ELR (cell line): ENCODE measurements at places on chromosomes 4 and X.

- DNase-seq = no peak
Observed at GRCh38 chr4:44623676-44624075, 27.7 kb downstream of the YIPF7 start.

- no peak for DNase-seq
Observed at GRCh38 chrX:68838571-68838910, 9.7 kb downstream of the EFNB1 start.

- no peak for DNase-seq
Observed at GRCh38 chr4:4849524-4850193, 9.8 kb upstream of the MSX1 start.

DNA sequence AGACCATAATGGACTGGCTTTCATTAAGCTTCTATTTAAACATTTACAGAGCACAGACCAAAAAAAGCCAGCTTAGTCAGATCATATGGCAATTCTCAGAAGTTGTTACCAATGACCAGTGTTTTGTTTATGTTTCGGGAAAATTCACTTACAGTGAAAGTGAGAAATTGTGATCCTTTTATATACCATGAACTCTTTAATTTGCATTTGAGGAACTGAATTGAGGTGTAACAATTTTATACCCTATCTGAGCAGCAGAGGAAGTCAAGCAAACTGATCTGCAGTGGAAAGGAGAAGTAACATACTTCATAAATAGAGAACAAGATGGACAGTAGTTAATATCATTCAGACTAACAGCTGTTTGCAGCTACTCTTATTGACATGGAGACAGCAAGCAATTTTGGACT lies 97.1 kb downstream of the TMA16 start:
- no peak for DNase-seq

GRCh38 chr4:121191361-121191760 lies 27.2 kb upstream of the TNIP3 start:
- no peak for DNase-seq

DNA sequence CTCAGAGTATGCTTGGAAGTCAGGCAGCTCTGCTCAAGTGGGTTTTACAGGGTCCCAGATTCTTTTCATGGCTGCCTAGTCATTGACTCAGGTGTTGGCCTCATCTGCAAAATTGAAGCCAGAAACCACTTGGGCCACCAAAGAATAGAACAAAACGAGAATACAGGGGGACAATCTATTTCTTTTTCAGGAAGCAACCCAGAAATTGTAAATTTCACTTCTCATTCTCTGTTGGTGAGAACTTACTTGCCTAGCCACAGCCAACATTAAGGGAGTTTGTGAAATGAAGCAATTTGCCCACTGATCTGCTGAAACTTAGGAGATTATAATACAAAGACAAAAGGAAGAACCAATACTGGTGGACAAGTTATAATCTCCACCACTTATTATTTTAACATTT lies 8.6 kb upstream of the TKTL2 start:
- no peak for DNase-seq

DNA sequence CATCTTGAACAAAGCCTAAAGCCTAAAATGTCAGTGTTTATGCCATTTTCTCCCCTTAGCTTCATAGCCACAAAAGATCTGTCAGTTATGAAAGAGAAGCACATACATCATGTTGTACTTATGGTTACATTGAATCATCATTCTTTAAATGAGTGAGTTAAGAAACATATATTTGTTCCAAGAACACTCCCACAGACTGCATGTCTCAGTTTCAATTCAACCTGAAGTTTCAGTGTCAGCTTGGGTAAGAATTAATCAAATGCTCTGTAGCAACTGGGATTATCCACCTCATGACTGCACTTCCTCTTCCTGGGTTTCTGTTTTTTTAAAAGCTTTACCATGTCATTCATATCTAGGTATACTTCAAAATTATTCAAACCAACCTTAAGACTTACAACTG lies 3.9 kb upstream of the TMPRSS11B start:
- DNase-seq = no peak

GRCh38 chr4:86511590-86511989 lies 82.5 kb upstream of the PTPN13 start:
- DNase-seq = no peak

DNA sequence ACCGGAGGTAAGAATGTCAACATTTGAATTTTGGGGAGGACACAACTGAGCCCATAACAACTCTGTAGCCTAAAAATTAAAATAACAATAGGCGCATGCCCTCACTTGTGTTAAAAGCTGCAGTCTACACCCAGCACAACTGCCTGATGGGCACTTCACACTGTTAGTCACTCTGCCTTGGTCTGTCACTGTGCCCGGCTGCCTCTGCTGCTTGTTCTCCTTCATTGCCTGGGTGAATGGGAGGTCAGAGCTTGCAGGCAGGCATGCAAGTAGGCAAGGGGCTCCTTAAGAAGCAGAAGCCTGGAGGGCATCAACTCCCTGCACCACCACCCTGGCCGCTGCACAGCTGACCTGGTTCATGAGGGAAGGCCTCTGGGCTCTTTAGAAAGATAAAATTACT lies 374.8 kb downstream of the MID1IP1 start:
- DNase-seq = no peak

- no peak for DNase-seq
Observed at GRCh38 chr4:79578606-79579005, 170.6 kb upstream of the GK2 start.

DNA sequence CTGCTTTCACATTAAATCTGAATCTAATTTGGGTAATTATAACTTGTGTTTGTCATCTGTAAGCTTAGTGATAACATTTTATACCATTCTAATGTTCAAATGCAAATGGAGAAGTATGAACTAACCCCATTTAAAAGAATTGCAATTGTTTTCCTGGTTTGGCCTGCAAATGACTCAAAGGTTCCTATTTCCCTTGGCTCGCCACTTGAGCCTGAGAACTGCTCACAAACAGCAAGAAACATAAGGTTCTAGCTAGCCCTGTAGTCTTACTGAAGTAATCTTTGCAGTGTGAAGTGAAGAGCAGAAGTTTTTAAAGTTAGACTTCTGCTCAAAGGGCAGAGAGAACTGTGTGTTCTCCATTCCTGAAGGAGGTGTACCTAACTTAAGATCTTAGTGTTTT lies 27.2 kb downstream of the UPRT start:
- no peak for DNase-seq

- DNase-seq = peak; percentile 52
Observed at GRCh38 chr4:14000091-14000814, 372.7 kb upstream of the BOD1L1 start.

- peak; percentile 4 for DNase-seq
Observed at GRCh38 chr4:6509587-6509986, 37.2 kb upstream of the PPP2R2C start.

- DNase-seq = no peak
Observed at GRCh38 chr4:134567461-134567860, 365.9 kb upstream of the PABPC4L start.

GRCh38 chrX:133375615-133376340 lies 39.5 kb downstream of the GPC4 start:
- no peak for DNase-seq

GRCh38 chr4:144350706-144351105 lies 210.2 kb upstream of the GYPA start:
- DNase-seq = peak; percentile 23

- peak; percentile 18 for DNase-seq
Observed at GRCh38 chrX:38271154-38271716, 50.6 kb upstream of the SRPX start.

- peak; percentile 90 for DNase-seq
Observed at GRCh38 chrX:53211391-53211978, 13.5 kb downstream of the KDM5C start.

- DNase-seq = peak; percentile 15
Observed at GRCh38 chr4:61619528-61619927, 419.4 kb downstream of the ADGRL3 start.

DNA sequence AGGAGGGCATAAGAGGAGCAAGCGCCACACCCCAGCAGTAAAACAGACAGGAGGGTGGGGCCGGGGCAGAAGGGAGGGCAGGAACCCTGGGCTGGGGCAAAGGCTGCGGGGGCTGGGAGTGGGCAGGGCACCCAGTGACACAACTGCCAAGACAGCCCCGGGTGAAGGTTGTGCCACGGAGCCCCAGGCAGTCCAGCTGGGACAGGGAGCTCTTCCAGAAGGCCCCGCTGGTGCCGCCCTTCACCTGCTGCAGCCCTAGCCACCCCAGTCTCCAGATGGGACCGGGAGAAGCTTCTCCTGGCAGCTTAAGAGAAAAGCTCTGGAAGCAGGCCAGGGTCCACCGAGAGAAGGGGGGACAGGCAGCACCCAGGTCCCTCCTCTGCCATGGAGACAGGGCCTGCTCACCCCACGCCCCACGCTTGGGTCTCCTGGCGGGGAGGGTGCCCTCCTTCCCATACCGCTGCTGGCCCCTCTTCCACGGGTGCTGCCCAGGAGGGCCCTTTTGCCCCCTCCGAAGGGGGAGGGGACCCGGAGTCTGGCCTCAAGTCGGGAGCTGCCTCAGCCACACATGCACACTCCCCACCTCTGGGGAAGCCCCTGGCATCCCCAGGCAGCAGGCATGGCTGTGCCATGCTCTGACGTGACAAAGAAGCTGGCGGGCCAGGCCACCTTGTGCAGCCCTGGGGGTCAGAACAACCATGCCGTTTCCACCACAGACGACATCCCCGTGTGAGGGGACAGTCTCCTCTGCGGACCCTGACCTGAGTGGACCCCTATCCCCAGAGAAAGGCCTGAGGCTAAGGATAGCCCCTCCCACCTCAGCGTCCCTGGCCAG lies 1.5 kb downstream of the DGKQ start:
- DNase-seq = no peak

- no peak for DNase-seq
Observed at GRCh38 chr4:84973856-84974255, 7.4 kb upstream of the WDFY3 start.

DNA sequence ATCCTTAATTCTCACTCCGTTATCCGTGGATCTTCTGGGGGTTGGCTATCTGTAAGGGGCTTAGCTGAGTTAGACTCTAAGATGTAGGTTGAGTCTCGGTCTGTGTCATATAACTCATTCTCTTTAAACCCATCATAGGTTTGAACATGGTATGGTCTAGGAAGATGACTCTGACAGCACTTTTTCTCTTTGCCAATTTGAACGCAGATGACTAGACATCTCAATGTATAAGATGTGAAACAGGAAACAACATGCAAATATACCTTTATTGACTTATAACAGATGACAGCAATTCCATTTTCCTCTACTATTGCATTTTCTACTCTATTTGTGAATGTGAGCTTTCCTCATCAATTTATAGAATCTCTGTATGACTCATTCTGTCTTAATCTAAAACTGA lies 634.8 kb upstream of the MAGEB2 start:
- no peak for DNase-seq

DNA sequence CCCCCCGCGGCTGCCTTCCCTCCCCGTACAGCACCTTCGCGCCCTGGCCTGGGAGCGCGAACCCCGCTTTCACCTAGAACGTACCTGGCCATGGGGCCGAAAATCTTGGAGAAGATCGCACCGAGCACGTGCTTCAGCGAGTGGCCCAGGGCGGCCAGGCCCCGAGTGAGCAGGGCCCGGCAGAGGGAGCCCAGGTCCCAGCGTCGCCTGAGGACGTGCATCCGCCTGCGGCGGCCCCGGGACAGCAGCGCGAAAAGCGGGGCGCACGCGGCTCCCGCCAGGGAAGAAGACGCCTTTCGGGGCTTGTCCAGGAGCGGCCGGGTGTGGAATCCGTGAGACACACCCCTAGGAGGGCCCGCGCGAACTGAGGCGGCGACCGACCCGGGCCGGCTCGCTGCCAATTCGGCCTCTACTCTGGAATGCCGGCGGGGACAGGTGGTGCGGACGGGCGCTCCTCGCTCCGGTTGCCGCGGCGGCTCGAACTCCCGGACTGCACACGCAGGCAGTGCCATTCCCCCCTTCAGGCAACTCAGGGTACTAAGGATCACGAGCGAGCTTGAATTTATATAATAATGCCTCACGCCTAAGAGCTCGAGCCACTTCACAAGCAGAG lies at the start of gene HS6ST2:
Gene HS6ST2 (minus strand): TSS at position 539 of the 613 bp plus-strand sequence.
- no peak for DNase-seq

DNA sequence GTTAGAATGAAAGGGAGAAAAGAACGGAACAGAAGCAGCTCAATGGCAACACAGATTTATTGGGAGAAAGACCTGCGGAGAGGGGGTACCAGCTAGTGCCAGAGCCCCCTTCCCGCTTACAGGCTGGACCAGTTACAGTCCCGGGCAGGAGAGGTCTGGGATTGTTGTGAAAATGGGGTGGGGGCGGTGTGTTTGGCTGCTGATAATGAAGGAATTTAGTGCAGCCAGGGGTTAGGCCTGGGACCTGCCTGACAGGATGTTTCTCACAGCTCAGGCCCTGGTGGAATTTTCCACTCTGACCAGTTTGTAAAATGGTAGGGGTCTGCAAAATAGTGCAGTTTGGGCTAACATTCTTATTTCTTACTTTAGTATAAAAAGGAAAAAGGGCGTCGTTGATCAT lies 75.4 kb upstream of the SPIN4 start:
- no peak for DNase-seq

GRCh38 chr4:38930204-38930603 lies 62.6 kb downstream of the FAM114A1 start:
- no peak for DNase-seq

- DNase-seq = peak; percentile 42
Observed at GRCh38 chr4:151184523-151185458, 85.4 kb downstream of the RPS3A start.

DNA sequence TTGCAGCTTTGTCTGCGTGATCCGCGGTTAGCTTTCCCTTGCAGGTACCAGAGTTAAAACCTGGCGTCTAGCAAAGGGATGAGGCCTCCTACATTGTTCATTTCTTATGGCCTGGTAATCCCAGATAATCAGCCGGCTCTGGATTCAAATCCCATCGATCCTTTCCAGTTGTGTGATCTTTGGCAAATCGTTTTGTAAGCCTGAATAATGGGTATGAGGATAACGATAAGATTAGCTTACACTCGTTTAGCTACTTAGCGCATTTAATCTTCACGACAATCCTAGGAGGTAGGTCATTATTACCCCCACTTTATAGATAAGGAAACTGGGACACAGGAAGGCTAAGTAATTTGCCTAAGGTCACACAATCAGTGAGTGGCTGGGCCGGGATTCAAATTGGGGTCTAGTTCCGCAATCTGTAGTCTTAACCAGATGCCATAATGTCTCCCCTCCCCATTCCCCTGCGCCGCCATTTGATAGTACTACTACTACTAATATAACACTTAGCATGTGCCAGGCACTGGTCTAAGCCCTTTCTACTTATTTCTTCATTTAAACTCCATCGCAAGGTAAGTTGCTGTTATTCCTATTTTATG lies 1.7 kb upstream of the UBA1 start:
- DNase-seq = no peak

DNA sequence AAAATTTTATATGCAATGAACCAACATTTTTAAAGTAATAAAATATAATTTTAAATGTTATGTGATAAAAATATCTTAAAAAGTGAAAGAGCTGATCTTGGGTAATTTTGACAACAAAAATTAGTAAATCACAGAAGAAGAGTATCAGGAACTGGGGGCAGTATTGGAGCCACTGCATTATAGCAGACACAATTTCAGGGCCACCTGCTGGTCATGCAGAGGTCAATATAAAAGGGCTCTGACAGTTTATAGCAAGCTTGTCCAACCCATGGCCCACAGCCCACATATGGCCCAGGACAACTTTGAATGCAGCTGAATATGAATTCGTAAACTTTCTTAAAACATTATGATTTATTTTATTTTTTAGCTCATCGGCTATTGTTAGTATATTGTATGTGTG lies 13.0 kb upstream of the LEF1 start:
- DNase-seq = peak; percentile 19
